ENCODE measurements at places on chromosomes 12 and 14.

GRCh38 chr12:62758216-62758615 is 176.7 kb downstream of the PPM1H start:
- H3K36me3 ChIP-seq = no peaks in the 10 kb centered on the region
- DNase-seq = no peak
- H3K4me3 ChIP-seq = no peak overlapping the region
- H3K27ac ChIP-seq = no peak overlapping the region
- peaks cover 30% of the 10 kb centered on the region for H3K27me3 ChIP-seq

DNA sequence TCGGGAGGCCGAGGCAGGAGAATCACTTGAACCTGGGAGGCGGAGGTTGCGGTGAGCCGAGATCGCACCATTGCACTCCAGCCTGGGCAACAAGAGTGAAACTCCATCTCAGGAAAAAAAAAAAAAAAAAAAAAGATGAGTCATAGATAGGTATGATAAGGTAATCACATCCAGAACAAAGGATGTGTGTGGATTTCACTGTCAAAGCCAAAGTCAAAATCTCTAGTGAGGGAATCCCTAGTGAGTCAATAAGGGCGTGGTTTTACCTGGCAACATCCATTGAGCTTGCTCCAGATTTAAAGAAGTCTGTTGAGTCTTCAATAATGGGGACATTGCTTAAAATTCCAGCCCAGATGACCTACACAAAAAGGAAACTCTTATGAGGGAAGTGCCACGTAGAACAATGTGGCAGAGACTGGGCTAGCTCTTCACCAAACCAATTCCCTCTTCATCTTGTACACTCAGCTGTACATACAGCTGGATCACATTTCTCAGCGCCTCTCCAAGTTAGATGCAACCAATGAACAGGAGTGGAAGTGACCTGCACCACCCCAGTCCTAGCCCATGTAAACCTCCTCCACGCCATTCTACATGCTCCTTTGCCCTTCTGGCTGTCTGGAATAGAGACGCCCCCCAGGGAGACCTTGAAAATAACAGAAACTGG is 23.4 kb downstream of the ALDH1L2 start:
- no peak overlapping the region for H3K4me3 ChIP-seq
- no peaks in the 10 kb centered on the region for H3K36me3 ChIP-seq
- DNase-seq = no peak
- H3K27ac ChIP-seq = no peak overlapping the region
- H3K27me3 ChIP-seq = peaks cover 35% of the 10 kb centered on the region
- H3K4me1 ChIP-seq = no peaks in the 10 kb centered on the region

- no peaks in the 10 kb centered on the region for H3K27me3 ChIP-seq
- no peak for DNase-seq
- no peak overlapping the region for H3K27ac ChIP-seq
- H3K4me3 ChIP-seq = no peak overlapping the region
- peaks cover 1% of the 10 kb centered on the region for H3K36me3 ChIP-seq
These were observed 663.8 kb upstream of the FOXG1 start for GRCh38 chr14:28102814-28103213.

- no peaks in the 10 kb centered on the region for H3K27me3 ChIP-seq
- no peaks in the 10 kb centered on the region for H3K4me1 ChIP-seq
These were observed 15.6 kb downstream of the MVK start for GRCh38 chr12:109589240-109589590.

GRCh38 chr12:24198070-24198469 is 248.6 kb upstream of the SOX5 start:
- DNase-seq = no peak
- no peaks in the 10 kb centered on the region for H3K36me3 ChIP-seq
- H3K27me3 ChIP-seq = no peaks in the 10 kb centered on the region
- no peak overlapping the region for H3K4me3 ChIP-seq

GRCh38 chr12:3243376-3244084 is 166.4 kb downstream of the TSPAN9 start:
- H3K4me1 ChIP-seq = no peaks in the 10 kb centered on the region
- H3K4me3 ChIP-seq = no peak overlapping the region
- no peaks in the 10 kb centered on the region for H3K36me3 ChIP-seq
- H3K27ac ChIP-seq = no peak overlapping the region
- no peak for DNase-seq

DNA sequence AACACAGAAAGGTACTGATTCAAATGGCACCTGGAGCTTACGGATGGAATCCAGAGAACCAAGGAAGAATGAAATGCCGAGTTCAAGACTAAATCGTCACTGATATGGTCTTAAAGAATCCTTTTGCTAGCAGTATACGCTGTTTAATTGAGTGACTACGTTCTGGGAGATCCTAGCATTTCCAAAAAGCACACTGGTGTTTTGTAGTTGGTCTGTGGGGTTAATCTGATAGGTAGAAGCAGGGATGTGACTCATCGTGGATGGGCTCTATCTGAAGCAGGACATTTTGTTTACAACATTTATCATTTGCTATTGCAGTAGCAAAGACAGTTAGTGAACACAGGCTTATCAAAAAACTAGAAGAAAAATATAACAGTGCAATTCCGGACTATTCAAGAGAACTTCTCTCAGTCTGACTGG is 169.2 kb upstream of the HMGA2 start:
- no peak for DNase-seq
- H3K4me1 ChIP-seq = no peaks in the 10 kb centered on the region

DNA sequence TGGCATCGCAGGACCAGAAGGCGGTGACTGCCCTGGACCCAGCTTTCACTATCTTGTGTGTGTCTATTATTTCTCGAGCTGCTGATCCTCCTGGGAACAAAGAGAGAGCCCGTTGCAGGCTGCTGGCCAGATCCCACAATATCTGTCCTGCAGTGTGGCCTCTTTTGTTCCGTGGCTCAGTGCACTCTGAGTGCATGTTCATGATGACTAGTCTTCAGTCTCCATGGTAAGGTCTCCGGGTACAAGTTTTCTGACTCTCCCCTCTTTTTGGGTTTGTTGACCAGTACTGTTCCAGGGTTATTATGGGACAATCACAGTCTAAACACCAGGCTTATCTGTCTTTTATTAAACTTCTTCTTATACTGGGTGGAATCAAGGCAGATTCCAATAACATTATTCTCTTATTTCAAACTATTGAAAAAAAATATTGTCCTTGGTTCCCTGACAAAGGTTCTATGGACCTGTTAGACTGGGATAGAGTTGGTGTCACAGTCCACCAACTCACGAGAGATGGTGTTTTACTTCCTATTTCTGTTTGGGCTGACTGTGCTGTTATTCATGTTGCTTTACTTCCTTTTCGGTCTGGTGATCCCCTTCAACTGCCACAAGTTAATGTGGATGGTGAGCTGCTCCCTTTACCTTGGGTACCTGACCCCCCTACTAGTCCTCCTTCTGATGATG is 192.9 kb upstream of the ALG10B start:
- no peaks in the 10 kb centered on the region for H3K4me1 ChIP-seq
- H3K36me3 ChIP-seq = no peaks in the 10 kb centered on the region
- no peak overlapping the region for H3K27ac ChIP-seq
- H3K27me3 ChIP-seq = peaks cover 17% of the 10 kb centered on the region

DNA sequence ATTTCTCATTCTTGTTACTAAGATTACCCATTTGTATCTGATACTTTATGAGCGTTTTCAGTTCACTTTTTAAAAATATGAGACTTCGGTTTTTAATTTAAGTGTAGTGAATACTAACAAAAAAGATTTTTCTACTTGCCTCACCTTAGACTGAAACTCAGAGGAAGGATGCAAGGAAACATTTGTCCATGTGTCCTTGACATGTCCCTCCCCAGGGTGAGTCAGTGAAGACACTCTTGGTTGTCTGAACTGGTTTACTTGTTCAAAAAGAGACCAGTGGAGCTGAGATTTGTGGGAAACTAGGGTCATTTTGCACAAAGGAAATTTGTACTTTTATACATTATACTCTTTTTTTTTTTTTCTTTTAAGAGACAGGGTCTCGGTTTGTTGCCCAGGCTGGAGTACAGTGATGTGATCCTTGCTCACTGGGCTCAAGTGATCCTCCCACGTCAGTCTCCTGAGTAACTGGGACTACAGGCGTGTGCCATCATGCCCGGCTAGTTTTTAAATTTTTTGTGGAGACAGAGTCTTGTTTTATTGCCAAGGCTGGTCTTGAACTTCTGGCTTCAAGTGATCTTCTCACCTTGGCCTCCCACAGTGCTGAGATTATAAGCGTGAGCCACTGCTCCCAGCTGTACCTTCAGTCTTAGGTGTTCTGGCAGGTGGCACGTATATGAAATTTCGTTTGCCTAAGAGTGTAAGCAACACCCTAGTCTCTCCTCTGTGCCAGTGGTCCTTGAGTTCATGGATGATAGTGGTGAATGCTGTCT is 56.7 kb downstream of the PPFIBP1 start:
- DNase-seq = no peak
- no peak overlapping the region for H3K27ac ChIP-seq
- H3K27me3 ChIP-seq = peaks cover 17% of the 10 kb centered on the region
- peaks cover 11% of the 10 kb centered on the region for H3K4me1 ChIP-seq

- no peaks in the 10 kb centered on the region for H3K27me3 ChIP-seq
- DNase-seq = no peak
- no peak overlapping the region for H3K4me3 ChIP-seq
These were observed 70.4 kb downstream of the TMTC2 start for GRCh38 chr12:82757059-82757458.

DNA sequence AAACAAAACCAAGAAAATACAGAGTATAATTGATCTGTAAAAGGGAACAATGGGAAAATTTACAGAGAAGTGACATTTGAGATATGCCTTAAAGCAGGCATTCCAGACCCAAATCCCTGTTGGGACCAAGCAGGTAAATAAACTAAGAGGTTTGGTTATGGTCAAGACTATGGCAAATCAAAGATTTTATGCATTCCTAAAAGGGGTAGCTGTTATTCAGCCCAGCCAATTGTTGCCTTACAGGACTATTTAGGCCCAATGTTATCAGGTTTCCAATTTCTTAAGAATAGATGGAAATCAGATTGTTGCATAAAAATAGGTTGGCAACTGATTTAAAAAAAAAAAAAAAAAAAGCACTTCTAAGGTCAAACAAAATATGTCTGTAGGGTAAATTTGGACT is 5.3 kb downstream of the DNAI7 start:
- peaks cover 22% of the 10 kb centered on the region for H3K4me1 ChIP-seq
- H3K4me3 ChIP-seq = no peak overlapping the region
- H3K36me3 ChIP-seq = peaks cover 10% of the 10 kb centered on the region
- DNase-seq = no peak
- H3K27ac ChIP-seq = no peak overlapping the region
- no peaks in the 10 kb centered on the region for H3K27me3 ChIP-seq

DNA sequence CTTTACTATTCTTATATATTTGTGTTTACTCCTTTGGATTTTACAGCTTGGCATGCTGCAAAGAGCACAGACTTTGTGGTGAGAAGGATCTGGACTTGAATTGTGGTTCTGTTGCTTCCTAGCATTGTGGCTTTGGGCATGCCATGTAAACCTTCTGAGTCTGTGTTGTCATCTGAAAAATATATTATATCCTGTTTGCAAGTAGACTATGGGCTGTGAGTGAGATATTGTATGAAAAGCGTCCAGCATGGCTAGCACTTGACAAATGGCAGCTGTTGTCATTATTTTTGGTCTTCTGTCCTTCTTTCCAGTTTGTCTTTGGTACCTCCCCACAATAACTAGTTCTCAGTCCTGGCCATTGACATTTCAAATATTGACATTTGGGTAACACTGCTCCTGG is 61.8 kb upstream of the DACT1 start:
- no peaks in the 10 kb centered on the region for H3K4me1 ChIP-seq
- no peak for DNase-seq
- no peak overlapping the region for H3K27ac ChIP-seq
- H3K36me3 ChIP-seq = peaks cover 2% of the 10 kb centered on the region
- H3K4me3 ChIP-seq = no peak overlapping the region
- H3K27me3 ChIP-seq = no peaks in the 10 kb centered on the region

GRCh38 chr14:93712079-93712837 is 76.0 kb downstream of the PRIMA1 start:
- no peak overlapping the region for H3K27ac ChIP-seq
- no peaks in the 10 kb centered on the region for H3K4me1 ChIP-seq
- H3K4me3 ChIP-seq = no peak overlapping the region
- no peak for DNase-seq

- H3K27ac ChIP-seq = no peak overlapping the region
- no peaks in the 10 kb centered on the region for H3K4me1 ChIP-seq
- no peak for DNase-seq
These were observed 234.7 kb upstream of the TBX3 start for GRCh38 chr12:114918535-114919233.

GRCh38 chr12:74021937-74022336 is 515.7 kb upstream of the ATXN7L3B start:
- H3K27me3 ChIP-seq = no peaks in the 10 kb centered on the region
- H3K4me1 ChIP-seq = no peaks in the 10 kb centered on the region
- H3K4me3 ChIP-seq = no peak overlapping the region
- peaks cover 1% of the 10 kb centered on the region for H3K36me3 ChIP-seq
- no peak overlapping the region for H3K27ac ChIP-seq

- H3K36me3 ChIP-seq = no peaks in the 10 kb centered on the region
- DNase-seq = no peak
- no peak overlapping the region for H3K27ac ChIP-seq
- no peaks in the 10 kb centered on the region for H3K4me1 ChIP-seq
- no peak overlapping the region for H3K4me3 ChIP-seq
These were observed 168.3 kb downstream of the RMST start for GRCh38 chr12:97630875-97631274.

DNA sequence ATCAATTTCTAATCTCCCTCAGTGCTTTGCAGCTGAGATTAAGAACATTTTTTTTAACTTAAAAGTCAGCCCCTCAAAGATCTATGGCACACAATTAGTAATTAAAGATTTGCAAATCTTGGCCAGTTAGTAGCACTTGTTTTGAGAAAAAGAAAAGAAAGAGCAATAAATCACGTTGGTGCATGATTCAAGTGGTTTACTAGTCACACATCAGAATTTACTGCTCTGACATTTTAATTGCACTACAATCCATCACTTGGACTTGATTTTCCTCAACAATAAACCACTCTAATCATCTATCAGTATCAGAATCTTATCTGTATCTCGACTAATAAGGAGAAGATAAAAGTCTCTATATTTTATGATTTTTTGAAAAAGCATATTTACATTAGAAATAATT is 154.3 kb downstream of the HELB start:
- H3K4me3 ChIP-seq = no peak overlapping the region
- no peak for DNase-seq
- H3K27me3 ChIP-seq = peaks cover 34% of the 10 kb centered on the region
- H3K27ac ChIP-seq = no peak overlapping the region

DNA sequence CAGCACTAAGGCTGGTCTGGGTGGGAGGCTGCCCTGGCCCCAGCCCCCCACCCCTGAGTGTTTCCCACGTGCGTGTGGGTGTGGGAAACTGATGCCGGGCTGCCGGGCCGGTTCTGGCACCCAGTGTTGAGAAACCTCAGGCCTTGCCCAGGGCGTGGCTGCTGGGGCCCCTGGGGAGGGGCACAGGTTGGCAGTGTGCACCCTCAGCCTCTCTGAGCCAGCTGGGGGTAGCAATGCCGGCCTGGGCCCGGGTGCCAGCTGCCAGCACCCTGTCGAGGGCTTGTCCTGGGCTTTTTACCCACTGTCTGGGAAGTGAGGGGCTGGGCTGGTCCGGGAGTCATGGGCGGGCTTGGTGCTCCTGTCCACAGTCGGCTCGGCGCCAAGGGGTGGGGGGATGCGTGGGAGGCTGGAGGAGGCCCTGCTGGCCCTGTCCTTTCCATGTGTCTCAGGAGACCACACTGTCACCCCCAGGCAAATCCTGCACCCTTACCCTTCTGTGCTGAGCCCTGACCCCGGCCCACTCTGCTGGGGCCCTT is 15.7 kb downstream of the ASPG start:
- no peaks in the 10 kb centered on the region for H3K4me1 ChIP-seq
- DNase-seq = no peak
- no peak overlapping the region for H3K4me3 ChIP-seq
- no peak overlapping the region for H3K27ac ChIP-seq
